Activated CD4-positive, alpha-beta T cell treated with anti-CD3 and anti-CD28 coated beads for 24 hours (primary cell): ENCODE measurements at places on chromosomes 4 and X.

DNA sequence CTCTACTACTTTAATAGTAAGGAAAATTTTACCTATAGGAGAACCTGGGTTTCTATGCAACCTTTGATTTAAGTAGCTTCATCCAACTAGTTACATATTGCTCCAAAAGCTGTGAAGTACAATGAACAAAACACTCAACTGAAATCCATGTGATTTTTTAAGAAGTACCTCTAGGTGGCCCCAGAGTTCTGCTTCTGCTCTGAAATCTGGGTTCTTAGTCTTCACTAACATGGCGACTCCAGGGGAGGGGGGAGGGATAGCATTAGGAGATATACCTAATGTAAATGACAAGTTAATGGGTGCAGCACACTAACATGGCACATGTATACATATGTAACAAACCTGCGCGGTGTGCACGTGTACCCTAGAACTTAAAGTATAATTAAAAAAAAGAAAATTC lies 73.4 kb upstream of the MAGEB2 start:
- DNase-seq, result no peak

DNA sequence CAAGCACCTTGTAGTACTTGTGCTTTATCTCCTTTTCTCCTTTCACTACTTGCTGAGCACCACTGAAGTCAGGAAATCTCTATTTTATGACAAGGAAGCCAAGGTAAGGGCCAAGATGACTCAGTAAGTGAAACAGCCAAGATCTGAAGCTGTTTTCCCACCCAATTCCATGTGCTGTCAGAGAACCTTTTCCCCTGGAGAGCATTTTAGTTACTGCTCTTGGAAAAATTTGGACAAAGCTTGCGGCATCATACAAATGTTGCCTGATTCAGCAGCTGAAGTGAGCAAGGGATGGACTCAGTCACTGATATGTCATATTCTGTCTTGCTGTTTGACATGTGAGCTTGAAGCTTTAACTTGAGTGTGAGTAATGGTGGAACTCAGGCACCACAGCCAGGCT lies 391.4 kb downstream of the RAB28 start:
- DNase-seq, result no peak

DNA sequence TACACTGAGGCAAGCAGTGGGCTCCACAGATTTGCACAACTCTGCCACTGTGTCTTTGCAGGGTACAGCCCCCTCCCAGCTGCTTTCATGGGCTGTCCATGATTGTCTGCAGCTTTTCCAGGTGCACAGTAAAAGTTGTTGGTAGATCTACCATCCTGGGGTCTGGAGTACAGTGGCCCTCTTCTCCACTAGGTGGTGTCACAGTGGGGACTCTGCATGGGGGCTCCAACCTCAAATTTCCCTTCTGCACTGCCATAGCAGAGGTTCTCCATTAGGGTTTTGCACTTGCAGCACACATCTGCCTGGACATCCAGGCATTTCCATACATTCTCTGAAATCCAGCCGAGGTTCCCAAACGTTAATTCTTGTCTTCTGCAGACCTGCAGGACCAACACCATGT lies 1002.3 kb downstream of the FAM133A start:
- DNase-seq, result no peak

DNA sequence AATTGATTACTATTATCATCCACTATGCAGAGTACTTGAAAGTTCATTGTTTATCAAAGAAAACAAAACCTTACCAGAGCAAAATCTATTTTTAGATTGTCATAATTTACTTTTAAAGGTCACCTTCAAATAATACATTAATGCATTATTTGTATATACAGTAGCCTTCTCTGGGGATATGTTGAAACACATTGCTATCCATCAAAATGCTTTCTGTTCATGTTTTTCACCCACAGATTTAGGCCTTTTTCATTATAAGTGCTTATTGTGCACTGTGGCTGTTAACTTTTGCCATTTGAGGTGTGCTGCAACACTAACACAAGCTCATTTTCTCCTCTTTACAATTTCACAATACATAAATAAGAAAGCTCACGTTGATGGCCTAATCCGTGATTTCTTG lies 74.1 kb upstream of the ANKRD50 start:
- DNase-seq, result no peak

GRCh38 chrX:40402831-40403533 lies 177.8 kb upstream of the ATP6AP2 start:
- DNase-seq, result no peak

DNA sequence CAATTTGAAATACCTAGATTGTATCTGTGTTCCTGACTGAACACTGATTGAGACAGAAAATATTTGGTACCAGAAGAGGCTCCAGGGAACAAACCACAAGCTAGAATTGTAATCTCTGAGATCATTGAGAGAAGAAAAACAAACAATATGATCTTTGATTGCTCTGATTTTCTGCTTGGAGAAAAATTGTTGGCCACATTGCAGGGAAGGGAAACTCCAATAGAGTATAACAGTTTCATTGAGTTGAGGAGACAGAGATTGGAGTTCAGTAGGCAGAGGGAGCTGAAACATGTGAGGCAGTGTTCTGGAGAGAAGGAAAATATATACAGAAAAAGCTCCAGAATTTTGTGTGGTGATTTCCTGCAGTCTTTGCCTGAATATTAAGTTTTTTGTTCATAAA lies 158.2 kb downstream of the C4orf33 start:
- DNase-seq, result no peak

DNA sequence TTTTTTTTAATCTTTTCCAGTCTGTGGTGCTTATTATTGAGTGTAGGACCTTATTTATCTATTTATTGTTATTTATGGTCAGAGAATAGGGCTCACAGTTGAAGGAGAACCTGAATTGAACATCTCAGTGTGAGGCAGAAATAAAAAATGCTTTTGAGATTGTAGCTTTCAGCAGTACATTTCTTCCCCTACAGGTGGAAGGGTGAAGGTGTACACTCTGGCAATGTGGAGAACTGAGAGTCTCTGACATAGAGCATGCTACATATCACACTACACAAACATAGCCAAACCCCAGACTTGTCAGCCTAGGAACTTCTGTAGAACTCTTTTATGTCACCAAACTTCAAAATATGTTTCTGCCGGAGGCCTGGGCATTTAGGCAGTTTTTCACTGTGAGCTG lies 140.2 kb downstream of the STIM2 start:
- no peak for DNase-seq

- DNase-seq, result no peak
Observed at GRCh38 chrX:147776988-147777387, 134.7 kb upstream of the FMR1 start.

GRCh38 chr4:173211838-173212237 lies 43.2 kb downstream of the GALNT7 start:
- no peak for DNase-seq

DNA sequence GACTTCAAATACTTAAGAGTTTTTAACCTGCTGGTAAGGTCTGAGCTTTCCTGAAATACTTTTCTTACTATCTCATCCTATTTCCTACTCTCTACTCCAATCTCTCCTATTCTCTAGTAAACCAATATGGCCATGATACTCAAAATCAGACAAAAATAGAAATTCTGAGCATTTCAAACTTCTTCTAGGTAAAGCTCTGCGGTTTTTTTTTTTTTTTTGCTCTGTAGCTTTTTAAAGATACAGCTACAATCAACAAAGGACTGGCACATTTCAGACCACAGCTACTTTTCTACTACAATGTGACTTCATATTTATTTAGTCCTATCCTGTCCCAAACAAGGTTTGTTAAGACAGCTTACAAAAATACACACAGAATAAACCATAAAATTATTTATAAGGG lies 31.1 kb downstream of the MAML3 start:
- DNase-seq, result no peak

DNA sequence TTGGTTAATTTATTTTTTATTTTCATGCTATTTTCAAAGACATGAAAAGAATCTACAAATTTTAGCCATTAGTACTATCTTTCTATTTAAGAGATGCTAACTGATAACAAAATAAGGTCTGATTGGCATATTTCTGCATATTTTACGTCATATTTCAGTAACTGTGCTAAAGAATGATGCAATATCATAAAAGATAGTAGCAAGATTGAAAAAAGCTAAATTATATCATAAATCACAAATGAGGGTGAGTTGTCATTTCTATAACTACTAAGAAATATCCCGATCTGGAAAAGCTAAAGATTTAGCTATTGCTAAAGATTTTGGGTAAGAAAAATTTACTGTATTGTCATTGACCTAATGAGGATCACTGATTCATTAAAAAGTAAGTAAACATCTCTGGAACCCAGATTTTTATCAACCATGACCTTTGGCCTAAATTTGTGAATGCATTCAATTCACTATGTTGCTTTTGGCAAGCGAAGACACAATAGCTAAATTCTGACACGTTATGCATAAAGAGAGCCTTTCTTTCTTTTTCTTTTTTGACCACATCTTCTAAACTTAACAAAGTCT lies 103.6 kb downstream of the HPGD start:
- no peak for DNase-seq

GRCh38 chr4:32645653-32646052 lies 1925.5 kb downstream of the PCDH7 start:
- DNase-seq, result no peak

GRCh38 chrX:120087289-120088017 lies 10.0 kb upstream of the RHOXF2B start:
- DNase-seq, result no peak

DNA sequence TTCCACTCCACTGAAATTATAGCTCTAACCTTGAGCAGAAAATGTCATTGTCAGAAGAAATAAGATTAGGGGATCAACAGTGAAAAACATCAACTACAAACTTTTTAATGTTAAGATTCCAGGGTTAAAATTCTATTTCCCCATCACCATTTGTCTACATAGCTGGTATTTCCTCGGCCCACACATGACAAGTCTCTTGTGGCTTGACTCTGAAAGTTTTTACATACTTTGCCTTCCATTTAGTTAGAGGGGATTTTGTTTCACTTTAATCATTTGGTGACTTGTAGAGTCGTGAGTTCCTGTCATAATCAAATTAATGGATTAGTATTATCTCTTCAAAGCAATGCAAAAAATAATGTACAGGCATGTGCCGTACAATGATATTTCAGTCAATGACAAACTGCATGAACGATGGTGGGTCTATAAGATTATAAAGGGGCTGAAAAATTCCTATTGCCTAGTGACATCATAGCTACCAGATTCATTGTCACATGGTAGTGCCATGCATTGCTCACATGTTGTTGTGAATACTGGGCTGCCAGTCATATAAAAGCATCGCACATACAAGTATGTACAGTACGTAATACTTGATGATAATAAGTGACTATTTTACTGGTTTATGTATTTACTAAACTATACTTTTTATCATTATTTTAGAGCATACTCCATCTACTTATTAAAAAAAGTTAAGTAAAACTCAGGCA lies 72.0 kb downstream of the ING2 start:
- DNase-seq, result no peak

- DNase-seq, result no peak
Observed at GRCh38 chr4:2082627-2083026, 23.5 kb downstream of the NAT8L start.

DNA sequence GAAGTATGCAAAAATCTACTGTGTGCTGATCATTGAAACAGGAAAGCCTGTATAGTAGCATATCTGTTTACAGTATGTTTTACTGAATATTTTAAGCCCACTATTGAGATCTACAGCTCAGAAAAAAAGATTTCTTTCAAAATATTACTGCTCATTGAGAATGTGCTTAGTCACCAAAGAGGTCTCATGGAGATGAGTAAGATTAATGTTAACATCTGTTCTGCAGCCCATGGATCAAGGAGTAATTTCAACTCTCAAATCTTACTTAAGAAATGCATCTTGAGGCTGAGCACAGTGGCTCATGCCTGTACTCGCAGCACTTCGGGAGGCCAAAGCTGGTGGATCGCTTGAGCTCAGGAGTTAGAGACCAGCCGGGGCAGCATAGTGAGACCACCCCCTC lies 3.3 kb downstream of the RNF4 start:
- no peak for DNase-seq

DNA sequence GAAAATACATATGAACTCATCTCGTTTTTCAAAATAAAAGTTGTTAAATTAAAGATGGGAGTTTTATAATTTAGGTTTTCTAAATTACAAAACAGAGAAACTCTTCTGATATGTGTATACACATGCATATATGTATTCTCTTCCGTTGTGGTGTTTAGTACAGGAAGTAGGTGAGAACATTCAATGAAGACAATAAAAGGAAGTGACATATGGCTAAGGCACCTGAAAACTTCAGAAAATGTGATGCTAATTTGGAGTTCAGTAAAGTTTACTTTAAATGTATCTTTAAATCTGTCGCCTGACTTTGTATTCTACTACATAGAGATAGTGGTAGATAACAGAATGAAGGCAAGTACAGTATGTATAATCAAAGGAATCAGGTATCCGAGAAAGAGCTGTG lies 33.5 kb upstream of the ITM2A start:
- DNase-seq, result no peak

- no peak for DNase-seq
Observed at GRCh38 chrX:23559975-23560374, 107.3 kb upstream of the PRDX4 start.

- DNase-seq, result no peak
Observed at GRCh38 chr4:185865901-185866328, 53.9 kb upstream of the SORBS2 start.

DNA sequence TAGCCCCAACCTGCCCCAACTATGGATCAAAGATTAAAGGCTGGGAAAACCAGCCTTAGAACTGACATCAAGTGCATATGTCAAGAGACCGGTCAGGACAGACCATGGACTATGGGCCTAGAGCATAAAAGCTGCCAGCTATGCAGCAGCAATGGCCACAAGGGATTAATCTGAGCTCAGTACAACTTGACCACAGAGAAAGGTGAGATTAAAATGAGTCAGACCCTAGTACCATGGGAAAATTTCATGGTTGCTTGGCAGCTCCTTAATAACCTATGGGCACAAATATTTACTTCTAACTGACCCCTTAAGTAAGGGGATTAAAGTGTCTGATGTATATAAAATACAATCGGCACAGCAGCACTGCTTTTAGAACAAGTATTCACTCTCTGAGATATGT lies 54.4 kb downstream of the CBR4 start:
- DNase-seq, result no peak

- no peak for DNase-seq
Observed at GRCh38 chr4:154329939-154330338, 161.7 kb downstream of the DCHS2 start.

GRCh38 chr4:139919004-139919403 lies 235.0 kb downstream of the MAML3 start:
- DNase-seq, result no peak

GRCh38 chr4:1961038-1961437 lies 47.7 kb downstream of the NELFA start:
- DNase-seq, result no peak

DNA sequence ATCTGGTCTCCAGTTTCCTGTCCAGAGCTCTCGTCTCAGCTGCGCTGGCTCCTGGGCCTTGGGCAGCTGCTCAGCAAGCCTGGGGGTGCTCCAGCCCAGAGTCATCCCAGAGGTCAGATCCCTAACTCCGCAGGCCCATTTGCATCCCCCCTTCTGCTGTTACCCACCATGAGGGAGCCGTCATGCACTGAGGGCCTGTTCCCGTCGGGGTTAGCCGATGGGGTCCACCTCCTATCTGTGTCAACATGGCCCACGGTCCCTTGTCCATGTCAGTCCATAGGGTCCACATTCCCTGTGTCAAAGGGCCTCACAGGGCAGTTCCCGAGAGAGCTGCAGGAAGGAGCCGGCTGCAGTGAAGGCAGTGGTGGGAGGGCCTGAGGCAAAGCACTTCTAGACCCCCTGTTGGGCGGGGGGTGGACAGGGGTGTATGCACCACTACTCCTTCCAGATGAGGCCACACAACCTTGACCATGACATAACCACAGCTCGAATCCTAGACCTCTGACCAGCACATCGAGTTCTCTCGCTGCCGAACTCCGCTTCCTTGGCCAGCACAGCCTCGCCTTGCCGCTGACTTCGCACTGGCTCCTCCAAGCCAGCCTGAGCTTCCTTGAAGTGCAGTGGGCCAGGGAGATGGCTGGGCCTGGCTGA lies 24.9 kb downstream of the WDR1 start:
- DNase-seq, result no peak

- no peak for DNase-seq
Observed at GRCh38 chrX:10893976-10894375, 217.2 kb upstream of the HCCS start.
